Memory B cell (primary cell): ENCODE measurements at places on chromosomes 1 and 21.

- peak; percentile 95 for DNase-seq
Observed at GRCh38 chr1:156767101-156767878, at the start of gene PRCC. PRCC (plus strand) TSS chr1:156767535; CDS start chr1:156767772, 237 bp downstream.

DNA sequence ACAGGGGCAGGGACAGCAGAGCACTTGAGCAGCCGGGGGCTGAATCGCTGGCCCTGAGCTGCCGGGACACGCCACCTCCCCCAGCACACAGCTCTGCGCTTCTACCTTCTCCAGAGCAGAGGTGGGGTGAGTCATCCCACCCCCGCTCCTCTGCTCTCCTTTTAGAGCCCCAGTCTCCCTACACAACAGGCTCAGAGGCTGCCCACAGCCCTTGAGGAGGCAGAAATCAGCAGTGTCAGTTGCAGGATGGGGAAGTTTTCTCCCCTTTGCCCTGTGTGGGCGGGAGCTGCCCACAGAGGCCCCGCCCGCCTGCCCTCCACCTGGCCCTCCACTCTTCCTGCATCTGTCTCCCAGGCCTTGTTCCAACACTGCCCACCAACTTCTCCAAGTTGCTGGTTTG is 94.6 kb downstream of the STUM start:
- no peak for DNase-seq

GRCh38 chr1:84509029-84509428 is 2.6 kb upstream of the GNG5 start:
- no peak for DNase-seq

DNA sequence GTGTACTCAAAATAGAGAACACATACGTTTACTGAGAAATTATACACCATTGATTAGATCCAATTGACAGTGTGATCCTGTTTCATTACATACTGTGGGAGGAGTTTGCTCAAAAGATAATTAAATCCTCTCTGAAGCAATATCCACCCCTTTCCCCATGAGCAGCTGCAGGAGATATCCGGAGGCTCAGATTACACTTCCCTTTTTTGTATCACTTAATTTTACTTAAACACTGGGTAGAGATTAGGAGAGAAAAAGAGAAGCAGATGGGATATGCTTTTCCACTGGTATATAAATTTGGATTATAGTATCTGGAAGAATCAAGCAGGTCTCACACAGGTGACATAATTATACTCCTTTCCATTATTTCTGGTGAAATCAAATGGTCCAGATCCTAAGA is 333.3 kb upstream of the ZRANB2 start:
- DNase-seq = no peak

DNA sequence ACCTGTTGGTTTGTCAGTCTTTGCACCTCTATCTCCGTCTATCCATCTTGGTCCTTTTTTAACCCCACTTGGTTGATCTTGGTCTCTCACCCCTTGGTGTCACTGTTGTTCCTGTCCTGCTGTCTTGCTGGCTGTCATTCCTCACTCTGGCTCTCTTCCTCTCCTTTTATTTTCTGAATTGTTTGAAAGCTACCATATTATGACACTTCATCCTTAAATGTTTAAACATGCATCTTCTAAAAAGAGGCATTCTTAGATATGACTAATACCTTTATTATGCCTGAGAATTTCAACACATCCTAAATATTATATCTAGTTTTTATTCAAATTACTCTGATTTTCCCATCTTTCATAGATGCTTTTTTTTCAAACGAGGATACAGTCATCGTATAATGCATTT is 37.0 kb downstream of the BACH1 start:
- no peak for DNase-seq

DNA sequence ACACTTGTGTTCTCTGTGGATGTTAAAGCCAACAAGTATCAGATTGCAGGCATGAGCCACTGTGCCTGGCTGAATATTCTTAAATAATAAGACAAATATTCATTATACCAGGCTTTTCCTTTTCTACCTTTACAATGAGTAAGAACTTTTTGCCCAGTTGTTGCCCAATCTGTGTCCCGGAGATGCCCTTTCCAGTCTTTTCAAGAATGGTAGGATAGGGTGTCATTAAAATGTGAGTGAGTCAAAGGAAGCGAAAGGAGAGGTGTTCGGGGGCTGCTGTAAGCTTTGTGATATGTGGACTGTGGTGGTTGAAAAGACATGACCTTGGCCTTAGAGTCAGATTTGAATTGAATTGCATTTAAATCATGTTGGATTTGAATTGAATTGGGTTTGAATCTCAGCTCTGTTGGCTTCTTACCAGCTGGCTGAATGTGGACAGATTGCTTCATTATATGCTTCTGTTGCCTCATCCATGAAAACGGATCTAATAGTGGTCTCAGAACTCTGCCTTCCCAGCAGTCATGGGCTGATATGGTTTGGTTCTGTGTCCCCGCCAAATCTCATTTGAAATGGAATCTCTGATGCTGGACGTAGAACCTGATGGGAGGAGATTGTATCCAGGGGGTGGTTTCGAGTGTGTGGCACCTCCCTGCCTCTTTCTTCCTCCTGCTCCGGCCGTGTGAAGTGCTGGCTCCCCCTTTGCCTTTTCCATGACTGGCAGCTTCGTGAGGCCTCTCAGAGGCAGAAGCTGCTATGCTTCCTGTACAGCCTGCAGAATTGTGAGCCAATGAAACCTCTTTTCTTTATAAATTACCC is 22.7 kb upstream of the AADACL3 start:
- DNase-seq = no peak
